NAMALWA (cell line): ENCODE measurements at places on chromosomes 11 and 22.

DNA sequence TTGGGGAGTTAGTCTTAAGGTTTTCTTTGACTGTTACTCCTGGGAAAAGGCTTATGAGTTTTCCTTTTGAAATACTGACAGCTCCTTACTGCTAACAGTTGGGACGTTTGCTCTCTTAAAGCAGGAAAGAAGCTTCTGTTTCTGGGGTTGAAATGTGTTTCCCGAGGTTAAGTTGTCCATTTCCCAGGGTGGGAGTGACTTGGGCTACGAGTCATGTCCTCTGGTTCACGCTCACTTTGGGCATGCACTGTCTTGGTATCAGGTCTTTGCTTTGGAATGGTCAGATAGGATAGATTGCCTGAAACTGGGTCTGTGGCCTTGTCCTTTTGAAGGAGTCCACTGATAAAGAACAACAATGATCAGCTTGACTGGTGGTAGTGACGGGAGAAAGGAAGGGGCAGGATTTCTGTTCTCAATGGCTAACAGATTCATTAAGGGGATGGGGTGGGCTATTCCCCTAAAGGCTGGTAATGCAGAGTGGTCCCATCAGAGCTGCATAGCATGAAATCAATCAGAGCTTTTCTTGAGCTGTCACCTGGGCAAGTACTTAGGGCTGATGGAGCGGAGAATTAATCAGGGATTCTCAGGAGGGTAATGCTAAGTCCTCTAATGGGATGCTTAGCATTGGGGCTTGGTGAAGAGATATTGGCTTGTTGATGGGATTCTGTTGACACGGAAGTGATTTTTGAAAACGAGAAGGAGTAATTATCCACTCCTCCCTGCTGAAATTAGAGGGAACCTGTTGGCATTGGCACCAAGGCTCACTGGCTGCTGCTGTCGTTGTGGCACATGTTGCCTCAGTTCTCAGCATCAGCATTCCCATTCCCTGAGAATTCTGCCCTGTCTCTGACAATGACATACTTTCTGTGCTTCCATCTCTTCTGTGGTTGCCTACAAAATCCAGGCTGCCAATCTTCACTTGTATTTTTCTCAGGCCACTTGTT lies 81.6 kb downstream of the TEAD1 start:
- DNase-seq = no peak

DNA sequence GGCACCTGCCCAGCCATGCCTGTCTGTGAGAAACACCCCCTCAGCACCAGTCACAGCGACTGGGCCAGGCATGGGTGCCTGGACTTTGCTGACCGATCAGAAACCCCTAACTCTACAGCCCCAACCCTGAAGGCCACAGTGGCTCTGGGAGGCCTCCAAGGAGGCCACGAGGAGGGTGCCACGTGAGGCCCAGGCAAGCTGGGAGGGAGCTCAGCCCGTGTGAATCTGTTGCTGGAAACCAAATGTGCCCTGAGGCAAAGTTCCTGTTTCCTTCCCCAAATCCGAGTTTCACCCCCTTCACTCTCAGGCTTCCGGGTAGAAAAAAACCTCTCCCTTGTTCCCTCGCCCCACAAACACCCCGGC lies 1.3 kb downstream of the UNC93B1 start:
- peak; percentile 86 for DNase-seq

GRCh38 chr11:17021511-17021910 lies 7.3 kb upstream of the PLEKHA7 start:
- DNase-seq = no peak

DNA sequence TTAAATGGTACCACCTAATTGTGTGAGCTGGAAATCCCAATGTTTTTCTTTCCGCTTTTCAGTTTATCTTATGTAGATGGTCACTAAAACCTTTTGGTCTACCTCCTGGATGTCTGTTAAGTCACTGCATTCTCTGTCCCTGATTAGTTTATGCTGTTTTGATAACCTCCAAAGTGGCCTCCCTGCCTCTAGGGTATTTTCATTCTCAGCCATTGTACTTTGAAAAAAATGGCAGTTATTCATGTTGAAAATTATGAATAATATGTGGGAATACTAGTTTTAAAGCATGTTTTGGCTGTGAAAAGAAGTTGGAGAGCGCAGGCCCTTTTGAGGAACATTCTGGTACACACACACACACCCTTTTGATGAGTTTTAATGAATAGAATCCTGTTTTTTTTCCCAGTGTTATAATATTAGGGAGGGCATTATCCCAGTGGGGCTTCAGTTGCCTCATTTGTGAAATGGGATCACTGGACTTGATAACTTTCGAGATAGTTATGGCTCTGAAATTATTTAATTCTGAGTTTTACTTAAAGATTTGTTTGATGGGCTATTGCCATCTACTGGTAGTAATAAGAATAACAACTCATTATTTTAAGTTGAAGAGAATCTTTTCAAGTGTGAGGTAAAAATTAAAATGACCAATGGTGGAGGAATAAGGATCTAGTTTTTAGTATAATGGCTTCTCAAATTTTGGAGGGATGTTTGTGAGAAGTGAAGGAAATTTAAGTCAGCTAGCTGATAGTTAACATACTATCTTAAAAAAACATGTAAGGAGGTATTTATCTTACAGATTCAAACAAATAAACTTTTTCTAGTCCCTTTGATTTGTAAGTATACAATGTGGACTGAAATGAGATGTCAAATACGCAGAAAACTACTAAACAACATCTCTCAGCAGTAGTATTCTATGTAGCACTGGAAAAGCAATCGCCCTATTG lies 3.9 kb downstream of the FDX1 start:
- DNase-seq = peak; percentile 62

GRCh38 chr11:112565551-112565950 lies 304.9 kb upstream of the PLET1 start:
- no peak for DNase-seq

GRCh38 chr22:48459859-48460823 lies 1367.5 kb downstream of the BRD1 start:
- no peak for DNase-seq

GRCh38 chr11:27420722-27421572 lies 51.6 kb downstream of the LGR4 start:
- DNase-seq = no peak

DNA sequence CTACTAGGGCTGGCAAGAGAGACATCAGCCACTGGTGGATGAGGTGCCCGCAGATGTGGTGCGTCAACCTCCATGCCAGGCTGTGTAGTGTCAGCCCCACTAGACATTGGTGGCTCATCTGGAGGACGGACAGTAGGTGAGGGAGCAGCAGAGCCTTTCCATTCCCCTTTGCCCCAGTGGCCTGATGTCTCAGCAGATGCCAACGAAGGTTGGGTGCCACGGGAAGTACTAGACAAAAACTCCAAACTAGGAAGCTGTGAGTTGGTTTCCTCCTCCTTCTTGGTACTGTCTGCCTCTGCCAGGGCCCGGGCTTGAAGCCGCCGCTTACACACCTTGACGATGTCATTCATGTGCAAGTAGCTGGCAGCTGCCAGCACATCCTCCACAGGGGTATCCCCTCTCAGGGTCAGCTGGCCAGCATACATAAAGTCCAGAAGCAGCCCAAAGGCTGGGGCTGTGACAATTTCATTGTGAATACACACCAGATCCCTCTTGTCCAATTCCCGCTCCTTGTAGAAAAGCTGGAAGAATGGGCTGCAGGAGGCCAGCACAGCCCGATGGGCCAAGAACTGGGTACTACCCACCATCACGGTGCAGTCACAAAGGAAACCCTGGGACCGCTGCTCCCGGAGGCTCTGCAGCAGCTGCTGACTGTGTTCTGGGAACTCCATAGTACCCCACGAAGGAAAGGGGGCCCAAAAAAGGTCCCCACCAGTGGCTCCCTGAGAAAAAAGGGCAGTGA lies 795 bp downstream of the ZBTB3 start:
- no peak for DNase-seq

DNA sequence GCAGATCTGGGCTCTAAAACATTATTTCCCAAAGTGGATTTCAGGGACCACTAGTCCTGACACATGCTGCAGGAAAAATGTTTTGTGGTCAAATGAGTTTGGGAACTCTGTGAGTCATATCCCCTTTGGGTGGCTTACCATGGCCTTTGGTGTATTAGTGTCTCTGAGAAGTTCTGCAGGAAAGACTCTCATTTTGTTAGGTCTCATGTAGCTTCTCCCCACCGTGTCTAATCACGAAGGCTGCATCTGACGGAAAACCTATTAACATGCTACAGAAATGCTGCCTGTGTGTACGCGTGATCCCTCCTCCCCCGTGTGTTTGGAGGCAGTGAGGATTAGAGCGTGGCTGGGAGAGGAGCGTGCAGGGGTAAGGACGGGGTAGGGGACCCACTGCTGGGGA lies 191.7 kb downstream of the ST3GAL4 start:
- DNase-seq = no peak

- no peak for DNase-seq
Measured at GRCh38 chr11:1283091-1283511, 26.3 kb downstream of the TOLLIP start.

DNA sequence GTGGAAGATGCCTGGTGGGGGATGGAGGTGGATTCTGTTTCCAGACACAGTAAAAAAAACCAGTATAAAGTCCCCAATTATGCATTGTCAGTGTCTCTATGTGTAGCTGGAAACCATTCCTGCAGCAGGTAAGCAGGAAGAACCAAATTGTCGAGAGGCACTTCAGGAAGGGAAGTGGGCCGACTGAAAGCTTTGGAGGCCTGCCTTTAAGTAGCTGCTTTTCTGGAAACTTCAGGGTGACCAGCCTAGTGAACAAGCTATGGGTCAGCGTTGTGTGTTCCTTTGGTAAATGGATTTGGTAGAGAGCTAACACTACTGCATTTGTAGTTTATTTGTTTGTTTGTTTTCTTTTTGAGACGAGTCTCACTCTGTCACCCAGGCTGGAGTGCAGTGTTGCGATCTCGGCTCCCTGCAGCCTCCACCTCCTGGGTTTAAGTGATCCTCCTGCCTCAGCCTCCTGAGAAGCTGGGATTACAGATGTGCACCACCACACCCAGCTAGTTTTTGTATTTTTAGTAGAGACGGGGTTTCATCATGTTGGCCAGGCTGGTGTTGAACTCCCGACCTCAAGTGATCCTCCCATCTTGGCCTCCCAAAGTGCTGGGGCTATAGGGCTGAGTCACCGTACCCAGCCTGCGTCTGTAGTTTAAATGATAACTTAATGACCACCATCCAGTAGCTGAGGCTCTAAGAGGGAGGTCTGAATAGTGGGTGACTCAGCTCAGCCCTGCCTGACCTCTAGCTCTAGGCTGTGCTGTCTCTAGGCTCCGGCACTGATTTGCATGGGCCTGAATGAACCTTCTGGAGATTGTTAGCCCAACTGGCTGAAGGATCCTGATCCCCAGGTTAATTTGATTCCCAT lies 12.8 kb downstream of the PTPRJ start:
- no peak for DNase-seq

DNA sequence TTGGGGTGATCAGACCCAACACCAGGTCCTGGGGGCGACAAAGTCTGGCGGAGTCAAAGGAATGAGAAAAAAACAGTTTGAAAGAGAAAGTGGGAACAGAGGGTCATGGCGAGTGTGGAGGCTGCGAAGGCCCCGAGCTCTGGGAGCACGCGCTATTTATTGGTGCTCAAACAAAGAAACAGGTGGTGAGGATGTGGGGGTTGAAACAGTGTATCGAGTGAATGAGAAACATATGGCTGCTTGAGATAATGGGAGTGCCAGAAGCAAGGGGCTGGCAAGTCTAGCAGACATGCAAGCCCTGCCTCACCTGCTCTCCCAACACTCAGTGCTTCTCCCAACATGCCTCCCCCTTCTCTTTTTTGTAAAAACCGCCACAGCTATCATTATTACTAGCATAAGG lies 7.8 kb upstream of the DUSP18 start:
- no peak for DNase-seq

DNA sequence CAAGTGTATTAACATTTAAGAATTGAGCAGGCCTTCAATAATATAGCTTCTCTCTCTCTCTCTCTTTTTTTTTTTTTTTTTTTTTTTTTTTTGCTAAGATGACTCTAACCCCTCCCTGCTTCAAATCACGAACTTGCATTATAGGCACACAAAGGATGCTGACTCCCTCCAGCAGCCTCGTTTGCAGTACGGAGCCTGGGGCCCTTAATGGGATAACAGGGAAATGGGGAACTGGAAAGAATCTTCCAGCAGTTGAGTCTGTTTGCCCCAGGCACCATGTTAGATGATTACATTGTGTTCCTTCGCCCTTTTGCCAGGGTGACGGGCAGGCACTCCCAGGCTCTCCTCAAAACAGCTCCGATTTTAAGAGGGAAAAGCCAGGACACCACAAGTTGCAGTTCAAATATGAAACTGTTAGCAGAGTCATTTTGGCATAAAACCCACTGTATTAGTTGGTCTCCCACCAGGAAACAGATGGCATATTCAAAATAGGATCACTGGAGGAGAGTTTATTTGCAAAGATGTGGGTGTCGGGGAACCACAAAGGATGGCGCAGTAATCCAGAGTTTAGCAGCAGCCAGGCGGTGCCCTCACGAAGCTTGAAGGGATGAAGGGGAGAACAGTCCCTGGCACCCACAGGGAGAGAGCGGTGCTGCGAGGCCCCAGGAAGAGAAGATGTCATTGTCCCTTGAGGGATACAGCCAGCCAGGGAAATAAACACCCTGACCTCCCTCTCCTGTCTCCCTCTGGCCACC lies 26.5 kb upstream of the TREH start:
- no peak for DNase-seq

DNA sequence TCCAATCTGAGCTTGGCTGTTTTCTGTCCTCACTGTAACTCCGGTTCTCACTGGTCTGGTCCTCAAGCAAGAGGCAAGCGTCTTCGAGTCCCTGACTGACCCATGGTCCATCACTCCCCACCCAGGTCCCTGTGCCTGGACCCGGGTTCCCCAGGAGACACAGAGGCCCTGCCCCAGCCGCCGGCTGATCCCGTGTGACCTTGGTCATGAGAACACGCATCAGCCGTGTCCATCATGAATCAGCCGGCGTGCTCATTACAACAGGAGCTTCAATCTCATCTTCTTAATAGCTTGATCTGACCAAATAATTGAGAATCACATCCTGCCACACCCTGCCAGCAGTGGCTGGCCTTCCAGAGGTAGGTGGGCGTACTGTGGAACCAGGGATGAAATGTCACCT lies 545.1 kb downstream of the BRD1 start:
- no peak for DNase-seq

DNA sequence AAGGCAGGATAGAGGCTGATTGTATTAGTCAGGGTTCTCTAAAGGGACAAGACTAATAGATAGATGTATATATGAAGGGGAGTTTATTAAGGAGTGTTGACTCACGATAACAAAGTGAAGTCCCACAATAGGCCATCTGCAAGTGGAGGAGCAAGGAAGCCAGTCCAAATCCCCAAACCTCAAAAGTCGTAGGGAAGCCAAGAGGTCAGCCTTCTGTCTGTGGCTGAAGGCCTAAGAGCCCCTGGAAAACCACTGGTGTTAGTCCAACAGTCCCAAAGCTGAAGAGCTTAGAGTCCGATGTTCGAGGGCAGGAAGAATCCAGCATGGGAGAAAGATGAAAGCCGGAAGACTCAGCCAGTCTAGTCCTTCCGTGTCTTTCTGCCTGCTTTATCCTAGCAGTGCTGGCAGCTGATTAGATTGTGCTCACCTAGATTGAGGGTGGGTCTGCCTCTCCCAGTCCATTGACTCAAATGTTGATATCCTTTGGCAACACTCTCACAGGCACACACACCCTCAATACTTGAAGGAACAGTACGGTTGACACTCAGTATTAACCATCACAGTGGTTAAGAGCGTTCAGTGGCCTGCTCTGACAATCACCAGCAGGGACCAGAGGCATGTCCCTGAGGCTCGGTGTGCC lies 135.6 kb downstream of the CSNK2A3 start:
- no peak for DNase-seq

- no peak for DNase-seq
Measured at GRCh38 chr11:26621132-26621531, 49.1 kb upstream of the MUC15 start.
